G401 (cell line): ENCODE measurements at places on chromosomes 13 and 19. TPM values are rescaled to one million over a fixed set of nuclear protein-coding genes. Genes with fewer than 3 reads are reported as not detected.

GRCh38 chr19:13691569-13692435, 72.5 kb upstream of the MRI1 start:
- peak; percentile 63 for DNase-seq

GRCh38 chr13:96707146-96707545, 287.1 kb downstream of the OXGR1 start:
- DNase-seq, result no peak

DNA sequence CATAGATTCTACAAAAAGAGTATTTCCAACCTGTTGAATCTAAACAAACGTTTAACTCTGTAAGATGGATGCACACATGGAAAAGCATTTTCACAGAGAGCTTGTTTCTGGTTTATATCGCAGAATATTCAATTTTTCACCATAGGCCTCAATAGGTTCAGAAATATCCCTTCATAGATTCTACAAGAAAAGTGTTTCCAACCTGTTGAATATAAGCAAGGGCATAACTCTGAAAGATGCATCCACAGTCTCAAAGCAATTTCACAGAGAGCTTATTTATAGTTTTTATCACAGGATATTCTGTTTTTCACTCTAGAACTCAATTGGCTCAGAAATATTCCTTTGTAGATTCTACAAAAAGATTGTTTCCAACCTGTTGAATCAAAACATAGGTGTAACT, 1483.6 kb downstream of the UQCRFS1 start:
- DNase-seq, result no peak

DNA sequence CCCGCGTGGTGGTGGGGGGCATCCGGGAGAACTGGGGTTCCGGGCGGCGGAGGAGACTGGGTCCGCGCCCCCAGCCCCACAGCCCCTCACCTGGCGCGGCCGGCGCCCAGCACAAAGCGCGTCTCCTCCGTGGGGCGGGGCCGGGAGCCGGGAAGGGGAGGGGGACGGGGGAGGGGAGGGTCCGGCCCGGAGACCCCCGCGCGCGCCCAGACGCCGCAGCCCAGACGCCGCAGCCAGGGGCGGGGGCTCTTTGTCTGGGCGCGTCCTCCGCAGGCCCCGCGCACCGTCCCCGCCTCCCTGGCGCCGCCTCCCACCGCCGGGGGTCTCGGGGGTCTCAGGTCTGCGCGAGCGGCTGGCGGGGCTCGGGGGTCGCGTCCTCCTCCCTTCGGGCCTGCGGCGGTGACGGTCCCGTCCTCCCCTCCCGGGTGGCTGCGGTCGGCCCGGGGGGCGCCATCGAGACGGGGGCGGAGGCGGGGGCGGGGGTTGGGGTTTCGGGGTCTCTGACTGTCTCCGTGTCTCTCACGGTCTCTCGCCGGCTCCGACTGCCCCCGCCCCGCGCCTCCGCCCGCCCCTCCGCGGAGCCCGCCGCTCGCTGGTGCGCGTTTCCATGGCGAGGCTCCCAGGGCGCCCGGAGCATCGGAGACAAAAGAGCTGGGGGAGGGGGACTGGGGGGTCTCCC, at the start of gene PLPPR3:
TSS of gene PLPPR3 (minus strand) at position 131 of the 679 bp plus-strand sequence. CDS start 396 bp downstream, outside the sequence.
- no peak for DNase-seq

GRCh38 chr13:53207556-53207955, 178.9 kb downstream of the OLFM4 start:
- no peak for DNase-seq

DNA sequence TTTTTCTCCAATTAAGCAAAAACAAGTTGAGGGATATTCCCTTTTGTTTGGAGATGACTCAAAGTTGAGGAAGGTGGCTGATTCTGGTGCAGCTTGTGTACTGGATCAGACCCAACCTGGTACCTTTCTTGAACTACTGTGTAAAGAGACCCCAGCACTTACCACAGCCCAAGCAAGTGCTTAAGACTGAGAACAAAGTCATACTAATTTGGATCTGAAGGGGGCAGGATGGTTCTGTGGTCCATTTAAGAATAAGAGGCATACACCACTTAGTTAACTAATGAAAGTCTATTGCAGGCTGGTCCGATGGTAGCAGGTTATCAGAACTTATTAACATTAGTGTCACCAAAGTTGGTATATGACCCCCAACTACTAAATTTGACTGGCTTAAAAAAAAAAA, 6.3 kb downstream of the THSD1 start:
- DNase-seq, result no peak

- DNase-seq, result no peak
Observed at GRCh38 chr13:75365724-75366173, 116.2 kb downstream of the TBC1D4 start.

GRCh38 chr13:27037571-27037970, 134.0 kb downstream of the USP12 start:
- DNase-seq, result no peak

Gene RPS15
- 1,108 and 1,164 TPM in 2 replicates for total RNA-seq

Gene CEACAM4
- total RNA-seq, result not detected in 2 replicates

Gene RAB4B
- total RNA-seq, result 8.2 and 20.8 TPM in 2 replicates

Gene LILRB1
- not detected in 2 replicates for total RNA-seq
